Vagina (tissue), 2 donors: ENCODE measurements at places on chromosomes 1 and 21.

DNA sequence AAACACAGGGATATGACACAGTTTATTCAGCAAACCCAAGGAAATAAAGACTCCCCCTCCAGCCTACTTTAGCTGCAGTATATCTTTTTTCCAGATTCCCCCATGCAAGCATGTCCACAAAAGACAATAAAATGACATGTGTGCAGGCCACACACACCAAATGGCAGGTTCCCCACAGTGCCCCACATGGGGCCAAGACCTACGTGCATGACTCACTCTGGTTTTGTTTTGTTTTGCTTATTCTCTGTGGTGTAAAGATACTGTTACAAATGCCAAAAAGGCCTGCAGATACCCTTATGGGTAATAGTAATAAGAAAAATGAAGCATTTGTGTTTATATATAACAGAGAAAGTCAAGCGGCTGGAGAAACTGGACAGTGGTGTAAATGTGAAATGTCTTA lies 71.6 kb downstream of the RD3 start:
- H3K4me1 ChIP-seq: no peaks in the 10 kb centered on the region
- H3K36me3 ChIP-seq: no peaks in the 10 kb centered on the region
- H3K27ac ChIP-seq: no peak overlapping the region
- DNase-seq: no peak
- no peaks in the 10 kb centered on the region for H3K27me3 ChIP-seq

- H3K27me3 ChIP-seq: no peaks in the 10 kb centered on the region
- no peak overlapping the region for H3K27ac ChIP-seq
- DNase-seq: no peak
- no peaks in the 10 kb centered on the region for H3K36me3 ChIP-seq
Measured at GRCh38 chr1:89965193-89965768, 29.6 kb upstream of the ZNF326 start.

- H3K4me3 ChIP-seq: no peak overlapping the region
- H3K36me3 ChIP-seq: no peaks in the 10 kb centered on the region
- H3K27me3 ChIP-seq: no peaks in the 10 kb centered on the region
- no peak for DNase-seq
- peaks cover 22% of the 10 kb centered on the region for H3K4me1 ChIP-seq
Measured at GRCh38 chr1:168087696-168088095, 49.0 kb downstream of the GPR161 start.

DNA sequence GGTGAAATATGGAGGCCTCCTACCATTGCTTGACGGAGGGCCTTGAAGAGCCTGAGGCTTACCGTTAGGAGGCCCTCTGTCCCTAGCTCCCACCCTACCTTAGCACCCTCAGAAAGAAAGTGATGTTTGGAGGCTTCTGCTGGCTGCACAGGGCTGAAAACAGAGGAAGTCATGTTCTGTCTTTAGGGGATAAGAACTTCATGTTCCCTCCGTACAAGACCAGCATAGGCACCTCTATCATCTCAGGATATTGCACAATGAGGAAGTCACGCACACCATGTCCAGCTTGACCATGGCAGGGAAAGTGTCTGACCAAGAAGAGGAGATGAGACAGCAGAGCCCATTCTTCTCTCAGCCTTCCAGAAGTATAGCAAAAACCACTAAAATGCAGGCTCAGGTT lies 13.8 kb downstream of the ADORA3 start:
- no peak overlapping the region for H3K4me3 ChIP-seq
- no peaks in the 10 kb centered on the region for H3K4me1 ChIP-seq
- no peak overlapping the region for H3K27ac ChIP-seq
- DNase-seq: no peak
- H3K36me3 ChIP-seq: no peaks in the 10 kb centered on the region

DNA sequence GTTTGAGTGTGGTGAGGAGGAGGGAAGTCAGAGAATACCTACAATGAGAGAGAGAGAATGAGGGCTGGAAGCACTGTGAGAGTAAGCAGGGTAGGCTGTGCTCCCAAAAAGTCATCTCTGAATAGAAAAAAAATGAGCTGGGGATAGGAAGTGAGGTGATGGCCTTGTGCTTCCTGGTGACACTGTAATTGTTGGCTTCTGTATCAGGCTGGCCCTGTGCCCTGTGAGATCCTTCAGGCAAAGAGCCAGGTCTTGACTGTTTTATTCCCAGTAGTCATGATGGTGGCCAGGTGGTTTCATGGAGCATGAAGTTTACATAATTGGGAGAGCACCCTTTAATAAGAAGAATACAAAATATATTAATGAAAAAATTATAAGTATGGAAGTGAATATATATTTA lies 20.4 kb upstream of the SPATA6 start:
- H3K36me3 ChIP-seq: no peaks in the 10 kb centered on the region
- DNase-seq: no peak
- no peaks in the 10 kb centered on the region for H3K27me3 ChIP-seq
- H3K4me1 ChIP-seq: peaks cover 25% of the 10 kb centered on the region
- H3K4me3 ChIP-seq: no peak overlapping the region

DNA sequence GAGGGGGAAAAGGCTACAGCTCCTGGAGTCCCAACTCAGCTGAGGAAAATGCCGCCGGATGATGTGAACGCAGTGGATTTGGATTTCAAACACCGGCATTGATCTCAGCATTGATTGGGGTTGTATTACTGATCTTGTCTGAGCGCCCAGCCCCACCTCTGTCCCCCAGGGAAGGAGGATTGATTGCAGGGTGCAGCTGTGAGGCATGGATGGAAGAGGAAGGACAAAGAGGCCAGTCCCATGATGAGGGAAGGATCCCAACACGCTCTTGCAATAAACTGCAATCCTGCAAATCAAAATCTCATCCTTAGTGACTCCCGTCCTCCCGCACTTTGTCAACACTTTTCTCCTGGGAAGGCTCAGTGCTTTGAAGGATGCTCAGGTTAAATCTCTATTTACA lies 242.3 kb upstream of the PROX1 start:
- H3K4me3 ChIP-seq: no peak overlapping the region
- no peaks in the 10 kb centered on the region for H3K4me1 ChIP-seq
- H3K36me3 ChIP-seq: no peaks in the 10 kb centered on the region
- H3K27ac ChIP-seq: no peak overlapping the region
- H3K27me3 ChIP-seq: no peaks in the 10 kb centered on the region

DNA sequence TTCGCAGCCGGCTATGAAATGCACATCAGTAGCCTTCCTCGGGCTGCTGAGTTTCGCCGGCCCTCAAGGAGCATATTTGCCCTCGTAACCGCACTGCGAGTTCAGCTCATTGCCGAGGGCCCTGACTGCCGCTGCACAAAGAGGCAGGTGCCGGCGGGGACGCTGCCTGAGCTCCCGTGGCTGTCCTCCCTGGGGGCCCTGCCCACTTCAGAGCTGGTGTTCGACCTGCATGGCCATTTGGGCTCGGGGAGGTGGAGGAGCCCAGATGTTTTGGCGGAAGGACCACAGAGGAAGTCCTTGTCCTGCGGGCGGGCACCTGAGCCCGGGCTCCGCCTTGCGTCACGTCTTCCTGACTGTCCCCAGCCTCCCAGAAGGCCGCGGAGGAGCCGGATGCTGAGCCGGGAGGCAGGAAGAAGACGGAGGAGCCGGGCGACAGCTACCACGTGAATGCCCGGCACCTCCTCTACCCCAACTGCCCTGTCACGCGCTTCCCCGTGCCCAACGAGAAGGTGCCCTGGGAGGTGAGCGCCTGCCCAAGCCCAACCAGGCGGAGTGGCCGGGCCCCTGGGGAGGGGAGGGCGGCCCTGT lies 29.9 kb upstream of the LRRC3 start:
- no peaks in the 10 kb centered on the region for H3K4me1 ChIP-seq
- H3K36me3 ChIP-seq: no peaks in the 10 kb centered on the region
- no peak overlapping the region for H3K4me3 ChIP-seq

GRCh38 chr1:209675565-209676154 lies 448 bp downstream of the G0S2 start:
- H3K27me3 ChIP-seq: no peaks in the 10 kb centered on the region
- H3K4me1 ChIP-seq: peaks cover 36% of the 10 kb centered on the region
- no peak for DNase-seq
- peak overlapping the region; percentile 66 for H3K27ac ChIP-seq

DNA sequence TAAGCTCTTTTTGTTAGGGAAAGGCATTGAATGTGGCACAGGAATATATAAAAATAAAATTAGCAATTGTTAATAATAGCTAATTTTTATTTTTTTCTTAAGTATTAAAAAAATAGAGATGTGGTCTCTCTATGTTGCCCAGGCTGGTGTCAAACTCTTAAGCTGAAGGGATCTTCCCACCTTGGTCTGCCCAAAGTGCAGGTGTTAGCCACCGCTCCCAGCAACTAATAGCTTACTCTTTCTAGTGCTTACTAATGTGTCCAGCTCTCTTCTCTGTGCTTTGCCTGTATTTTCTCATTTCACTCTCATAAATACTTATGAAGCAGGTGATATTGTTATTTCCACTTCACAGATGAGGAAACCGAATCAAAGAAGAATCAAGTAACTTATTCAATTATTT lies 13.4 kb upstream of the IL24 start:
- no peaks in the 10 kb centered on the region for H3K4me1 ChIP-seq
- no peaks in the 10 kb centered on the region for H3K27me3 ChIP-seq
- no peaks in the 10 kb centered on the region for H3K36me3 ChIP-seq
- no peak overlapping the region for H3K27ac ChIP-seq

DNA sequence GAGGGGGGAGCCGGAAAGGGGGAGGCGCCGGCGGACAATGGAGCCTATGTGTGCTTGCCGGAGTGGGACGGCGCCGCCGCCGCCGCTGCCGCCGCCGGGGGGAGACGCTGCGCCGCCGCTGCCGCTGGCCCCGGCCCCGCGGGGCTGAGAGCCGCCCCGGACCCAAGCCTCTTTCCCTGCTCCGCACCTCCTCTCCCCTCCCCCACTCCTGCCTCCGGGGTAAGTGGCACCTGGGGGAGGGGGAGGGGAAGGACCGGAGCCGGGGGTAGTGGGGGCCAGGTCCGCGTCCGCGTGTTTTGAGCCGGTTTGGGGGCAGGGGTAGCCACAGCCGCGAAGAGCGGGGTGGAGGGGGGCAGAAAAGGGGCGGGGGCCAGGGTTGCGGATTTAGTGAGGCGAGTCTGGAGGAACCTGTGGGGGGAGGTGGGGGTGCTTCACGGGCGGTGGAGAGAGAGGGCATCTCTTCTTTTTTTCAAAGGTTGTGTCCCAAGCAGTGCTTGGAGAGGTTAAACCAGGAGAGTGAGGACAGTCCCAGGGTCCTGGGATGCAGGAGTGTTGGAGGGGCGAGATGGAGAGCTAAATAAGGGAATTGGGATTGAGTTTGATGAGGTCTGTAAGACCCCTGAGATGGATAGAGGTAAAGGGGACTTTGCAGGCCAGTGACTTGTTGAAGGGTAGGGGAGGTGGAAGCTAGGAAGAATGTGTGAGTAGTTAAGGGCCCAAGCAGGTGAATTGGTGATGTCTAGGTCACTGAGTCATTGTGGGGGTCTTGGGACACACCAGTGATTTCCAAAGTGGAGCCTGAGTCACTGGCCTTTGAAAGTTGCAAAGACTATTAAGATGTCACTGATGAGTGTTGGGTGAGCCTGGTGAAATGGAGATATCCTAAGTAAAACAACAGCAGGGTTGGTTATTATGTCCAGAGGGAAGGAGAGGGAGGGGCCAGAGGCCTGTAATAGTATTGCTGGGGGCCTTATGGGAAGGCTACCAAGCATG lies 59.1 kb downstream of the BCL9 start:
- peak overlapping the region; percentile 91 for H3K27ac ChIP-seq
- H3K4me3 ChIP-seq: peak overlapping the region; percentile 89
- peaks cover 22% of the 10 kb centered on the region for H3K4me1 ChIP-seq

DNA sequence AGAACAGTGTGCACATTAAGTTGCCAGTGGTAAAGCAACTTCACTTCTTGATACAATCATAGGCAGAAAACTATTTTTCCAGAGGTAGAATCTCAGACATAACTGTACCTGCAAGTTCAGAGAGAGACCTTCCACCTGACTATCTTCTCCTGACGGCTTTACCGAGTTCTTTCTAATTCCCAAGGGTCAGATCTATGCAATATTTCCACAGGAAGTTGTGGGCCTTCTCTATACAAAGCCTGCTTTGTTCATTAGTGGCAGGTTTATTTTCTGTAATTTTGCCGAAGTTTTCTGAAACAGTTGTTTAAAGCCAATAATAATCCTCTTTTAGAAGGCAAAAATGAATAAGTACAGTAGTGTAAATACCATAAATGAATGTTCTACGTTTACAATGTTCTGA lies 58.2 kb upstream of the RCC1 start:
- H3K27me3 ChIP-seq: no peaks in the 10 kb centered on the region
- H3K4me1 ChIP-seq: peaks cover 4% of the 10 kb centered on the region
- no peak overlapping the region for H3K4me3 ChIP-seq
- H3K36me3 ChIP-seq: no peaks in the 10 kb centered on the region
- DNase-seq: no peak
- no peak overlapping the region for H3K27ac ChIP-seq

- H3K27ac ChIP-seq: no peak overlapping the region
- no peaks in the 10 kb centered on the region for H3K4me1 ChIP-seq
- DNase-seq: no peak
- H3K36me3 ChIP-seq: no peaks in the 10 kb centered on the region
- H3K4me3 ChIP-seq: no peak overlapping the region
Measured at GRCh38 chr21:40067751-40068150, 200.5 kb downstream of the PCP4 start.

DNA sequence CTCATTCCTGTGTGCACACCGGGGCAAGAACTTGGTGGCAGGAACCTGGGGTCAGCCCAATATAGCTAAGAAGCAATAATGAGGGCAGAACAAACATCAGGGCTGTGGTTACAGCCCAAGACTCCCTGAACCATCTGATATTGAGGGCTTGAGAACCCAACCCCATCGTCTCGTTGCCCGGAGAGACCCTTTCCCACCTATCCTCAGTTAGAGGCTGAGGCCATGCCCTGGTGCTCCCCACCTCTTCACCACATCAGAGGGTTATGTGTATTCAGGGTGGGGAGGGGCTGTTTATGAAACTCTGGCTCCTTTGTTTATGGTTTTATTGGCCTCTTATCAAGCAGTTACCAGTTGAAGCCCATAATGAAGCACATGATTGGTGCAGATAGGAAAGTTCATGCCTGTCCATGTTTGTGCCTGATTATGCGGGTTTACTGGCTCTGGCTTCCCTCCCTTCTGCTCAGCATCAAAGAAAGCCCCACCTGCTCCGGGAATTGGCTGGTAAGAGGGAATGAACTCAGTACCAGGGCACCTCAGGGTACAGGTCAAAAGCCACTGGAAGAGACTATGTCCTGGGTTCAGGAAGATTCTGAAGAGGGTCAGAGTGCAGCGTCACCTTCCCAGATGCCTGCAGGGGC lies 14.5 kb downstream of the NUAK2 start:
- no peaks in the 10 kb centered on the region for H3K4me1 ChIP-seq
- no peak for DNase-seq
- H3K27me3 ChIP-seq: no peaks in the 10 kb centered on the region

GRCh38 chr21:31201548-31201947 lies 142.5 kb downstream of the TIAM1 start:
- no peak for DNase-seq
- no peak overlapping the region for H3K4me3 ChIP-seq
- no peaks in the 10 kb centered on the region for H3K36me3 ChIP-seq
- no peaks in the 10 kb centered on the region for H3K4me1 ChIP-seq

GRCh38 chr1:112532064-112532463 lies 23.3 kb downstream of the WNT2B start:
- no peaks in the 10 kb centered on the region for H3K4me1 ChIP-seq
- no peak for DNase-seq
- no peaks in the 10 kb centered on the region for H3K27me3 ChIP-seq
- H3K36me3 ChIP-seq: no peaks in the 10 kb centered on the region
- no peak overlapping the region for H3K27ac ChIP-seq
